ENCODE measurements at places on chromosomes 7 and 10.

DNA sequence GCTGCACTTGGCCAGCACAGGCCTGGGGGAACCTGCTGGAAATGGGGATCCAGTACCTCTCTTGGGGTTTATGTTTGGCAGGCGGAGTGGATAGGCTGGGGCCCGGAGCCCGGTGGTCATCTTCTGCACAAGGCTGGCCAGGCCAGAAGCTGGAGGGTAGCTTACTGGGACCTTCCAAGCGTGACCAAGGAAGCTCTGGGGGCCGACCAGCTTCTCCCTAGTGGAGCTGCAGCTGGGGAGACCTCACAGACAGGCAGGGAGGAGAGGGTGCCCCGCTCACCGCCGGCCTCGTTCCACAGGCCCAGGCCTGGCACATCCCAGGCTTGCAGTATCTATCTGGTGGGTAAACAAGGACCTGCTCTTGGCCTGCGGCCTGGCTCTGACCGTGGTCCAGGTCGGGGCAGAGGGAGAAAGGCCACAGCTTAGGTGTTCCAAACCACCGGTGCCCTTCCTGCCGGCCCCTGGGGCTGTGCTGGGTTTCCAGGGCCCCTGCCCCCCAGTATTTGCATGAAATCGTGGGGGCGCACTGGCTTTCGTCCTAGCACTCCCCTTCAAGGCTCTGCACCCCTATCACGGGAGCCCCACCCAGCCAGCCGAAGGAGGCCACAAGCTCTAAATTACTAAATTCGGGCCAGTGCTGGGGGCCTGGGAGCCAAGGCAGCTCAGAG is 1.5 kb upstream of the ELFN1 start:
- no peak for DNase-seq

GRCh38 chr7:75033826-75034225 is 39.8 kb downstream of the RCC1L start:
- no peak for DNase-seq

GRCh38 chr7:45421806-45422205 is 152.4 kb upstream of the ADCY1 start:
- DNase-seq: no peak

DNA sequence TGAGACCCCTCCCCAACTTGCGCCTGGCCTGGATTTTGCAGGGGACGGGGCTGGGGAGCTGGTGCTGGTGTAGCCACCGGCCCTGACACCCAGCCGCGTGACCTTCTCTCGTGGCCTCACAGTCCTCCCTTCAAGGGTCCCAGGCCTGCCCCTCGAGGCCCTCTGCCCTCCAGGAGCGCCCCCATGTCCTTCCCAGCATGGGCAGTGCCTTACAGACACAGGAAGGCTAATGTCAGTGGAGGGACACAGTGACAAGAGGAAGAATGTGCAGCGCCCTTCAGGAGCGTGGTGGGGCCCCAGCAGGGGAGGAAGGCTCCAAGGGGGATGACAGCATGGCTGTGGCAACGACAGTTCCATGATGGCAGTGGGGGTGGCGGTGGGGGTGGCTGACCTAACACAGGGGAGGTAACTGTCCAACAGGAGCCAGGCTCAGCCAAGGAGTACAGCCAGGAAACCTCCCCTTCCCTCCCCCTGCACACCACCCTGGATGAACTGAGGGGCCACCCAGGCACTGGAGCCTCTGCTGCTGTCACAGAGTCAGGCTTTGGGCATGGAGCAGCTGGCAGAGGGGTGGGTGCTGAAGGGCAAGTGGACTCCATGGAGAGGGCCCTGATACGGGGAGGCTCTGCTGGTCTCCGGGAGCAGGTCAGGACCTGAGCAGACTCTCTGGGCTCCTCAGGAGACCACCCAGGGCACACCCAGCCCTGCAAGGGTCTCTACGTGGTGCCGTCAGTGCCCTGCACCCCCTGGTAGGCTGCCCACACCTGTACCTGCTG is 76.0 kb upstream of the RET start:
- peak; percentile 79 for DNase-seq

DNA sequence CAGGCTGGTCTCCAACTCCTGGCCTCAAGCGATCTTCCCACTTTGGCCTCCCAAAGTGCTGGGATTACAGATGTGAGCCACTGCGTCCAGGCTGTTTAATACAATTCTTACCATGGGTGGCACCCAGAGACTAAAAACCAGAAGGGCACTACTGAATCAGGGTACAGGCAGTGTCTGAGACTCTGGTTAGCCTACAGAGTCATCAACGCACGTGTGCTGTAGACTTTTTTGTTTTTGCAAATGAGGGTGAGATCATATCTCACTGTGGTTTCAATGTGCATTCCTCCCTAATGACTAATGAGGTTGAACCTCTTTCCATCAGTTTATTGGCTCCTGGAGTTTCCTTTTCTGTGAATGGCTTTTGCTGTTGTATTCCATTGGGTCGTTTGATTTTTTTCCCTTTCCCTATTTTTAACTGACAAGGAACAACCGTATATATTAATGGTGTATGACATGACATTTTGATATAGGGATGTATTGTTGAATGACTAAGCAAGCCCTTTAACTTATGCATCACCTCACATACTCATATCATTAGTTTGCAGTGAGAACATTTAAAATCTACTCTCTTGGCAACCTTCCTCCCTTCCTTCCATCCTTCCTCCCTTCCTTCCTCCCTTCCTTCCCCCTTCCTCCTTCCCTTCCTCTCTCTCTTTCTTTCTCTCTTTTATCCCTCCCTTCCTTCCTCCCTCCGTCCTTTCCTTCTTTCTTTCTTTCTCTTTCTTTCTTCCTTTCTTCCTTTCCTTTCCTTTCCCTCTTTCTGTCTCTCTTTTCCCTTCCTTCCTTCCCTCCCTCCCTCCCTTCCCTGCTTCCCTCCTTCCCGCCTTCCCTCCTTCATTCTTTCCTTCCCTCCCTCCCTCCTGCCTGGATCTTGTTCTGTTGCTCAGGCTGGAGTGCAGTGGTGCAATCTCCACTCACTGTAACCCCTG is 9.3 kb upstream of the TMEM270 start:
- DNase-seq: no peak

DNA sequence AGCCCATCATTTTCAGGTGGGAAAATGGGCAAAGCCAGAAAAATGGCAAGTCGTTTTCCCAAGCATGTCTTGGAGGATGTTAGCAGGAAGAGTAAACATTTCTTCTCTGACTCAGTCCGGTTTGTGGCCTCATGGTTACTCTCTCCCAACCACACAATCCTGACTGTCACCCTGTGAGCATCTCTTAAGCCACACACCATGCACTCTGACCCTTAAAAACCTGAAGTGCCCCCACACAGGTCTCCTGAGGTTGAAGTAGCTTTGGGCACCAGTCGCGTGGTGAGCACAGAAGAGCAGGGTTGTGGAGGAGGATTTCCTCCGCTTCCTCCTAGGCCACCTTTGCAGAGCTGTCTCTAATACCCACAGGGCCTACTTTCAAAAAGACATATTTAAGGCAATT is 387.3 kb upstream of the NPVF start:
- DNase-seq: peak; percentile 34

DNA sequence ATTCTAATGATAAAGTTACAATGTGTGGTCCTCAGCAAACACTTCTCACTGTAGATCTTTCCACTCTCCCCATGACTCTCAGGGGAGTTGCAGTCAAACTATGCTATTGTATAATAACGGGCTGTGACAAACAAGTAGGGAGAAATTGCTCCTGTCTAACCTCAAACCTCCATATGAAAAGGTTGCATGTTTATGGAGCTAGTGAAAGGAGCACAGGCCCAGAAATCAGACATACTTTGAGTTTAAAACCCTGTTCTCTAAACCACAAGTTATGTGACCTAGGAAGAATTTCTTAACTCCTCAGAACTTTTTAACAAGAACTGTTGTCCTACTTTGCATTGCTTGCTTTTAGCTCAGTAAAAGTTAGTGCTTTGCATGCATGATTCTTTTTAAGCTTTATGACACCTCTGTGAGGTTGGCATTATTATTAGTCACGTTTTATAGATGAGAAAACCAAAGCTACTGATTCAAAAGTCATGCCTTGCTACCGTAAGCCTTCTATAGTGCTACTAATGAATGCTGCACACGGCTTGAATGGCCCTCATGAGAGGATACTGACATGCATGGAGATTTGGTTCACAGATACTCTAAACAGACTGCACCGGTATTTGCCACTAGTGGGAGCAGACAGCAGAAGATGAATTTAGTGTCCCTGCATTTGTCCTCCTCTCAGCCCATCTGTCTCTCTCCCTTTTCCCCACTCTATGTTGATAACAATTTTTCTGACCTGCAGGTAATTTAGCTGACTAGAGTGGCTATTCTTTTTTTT is 129.5 kb upstream of the PCGF5 start:
- DNase-seq: peak; percentile 45

GRCh38 chr10:3631701-3632330 is 153.2 kb downstream of the KLF6 start:
- no peak for DNase-seq

- no peak for DNase-seq
These were observed 69.9 kb upstream of the SH2B2 start for GRCh38 chr7:102216573-102217314.

DNA sequence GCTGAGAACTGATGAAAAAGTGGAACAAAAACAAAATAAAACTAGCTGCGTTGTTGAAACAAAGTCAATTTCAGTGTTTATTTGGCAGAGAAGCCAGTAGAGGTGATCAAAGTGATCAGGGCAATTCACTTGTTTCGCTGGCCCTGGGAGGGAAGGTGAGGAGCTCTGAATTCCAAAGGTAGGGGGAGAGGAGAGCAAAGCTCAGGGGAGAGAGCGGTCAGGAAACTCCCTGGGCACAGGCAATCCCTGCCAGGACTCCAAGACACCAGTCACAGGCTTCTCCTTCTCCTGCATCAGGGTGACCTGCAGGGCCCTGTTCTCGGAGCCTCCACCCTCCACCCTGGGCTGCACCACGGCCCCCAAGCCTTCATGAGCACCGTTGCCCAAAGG is 6.8 kb upstream of the KIAA1217 start:
- DNase-seq: no peak

DNA sequence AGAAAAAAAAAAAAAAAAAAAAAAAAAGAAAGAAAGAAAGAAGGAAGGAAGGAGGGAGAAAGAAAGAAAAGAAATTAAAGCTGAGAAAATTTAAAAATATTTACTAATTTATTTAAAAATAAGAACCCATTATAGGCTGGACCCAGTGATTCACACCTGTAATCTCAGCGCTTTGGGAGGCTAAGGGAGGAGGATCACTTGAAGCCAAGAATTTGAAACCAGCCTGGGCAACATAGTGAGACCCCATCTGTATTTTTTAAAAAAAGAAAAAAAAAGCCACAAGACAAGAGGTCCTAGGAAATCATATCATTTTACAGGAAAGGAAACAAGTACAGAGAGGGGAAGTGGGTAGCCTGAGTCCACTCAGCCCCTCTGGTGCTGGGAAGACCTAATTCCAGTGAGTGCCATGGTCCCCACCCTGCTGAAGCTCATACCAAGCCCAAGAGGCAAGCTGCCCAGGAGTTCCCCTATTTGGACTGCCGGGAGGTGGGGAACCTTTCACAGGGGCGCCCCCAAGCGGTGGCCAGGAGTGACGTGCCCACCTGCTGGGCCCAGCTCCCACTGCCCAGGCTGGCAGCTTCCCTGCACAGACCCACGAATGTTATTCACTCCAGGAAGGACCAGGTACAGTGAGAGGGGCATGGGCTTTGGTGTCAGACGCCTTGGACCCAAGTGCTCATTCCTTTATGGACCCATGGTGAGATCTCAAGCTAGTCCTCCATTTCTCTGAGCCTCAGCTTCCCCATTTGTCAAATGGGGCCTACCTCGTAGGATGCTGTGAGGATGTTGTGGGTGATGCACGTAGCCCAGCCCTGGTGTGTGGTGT is 133.6 kb downstream of the ZMIZ1 start:
- no peak for DNase-seq

DNA sequence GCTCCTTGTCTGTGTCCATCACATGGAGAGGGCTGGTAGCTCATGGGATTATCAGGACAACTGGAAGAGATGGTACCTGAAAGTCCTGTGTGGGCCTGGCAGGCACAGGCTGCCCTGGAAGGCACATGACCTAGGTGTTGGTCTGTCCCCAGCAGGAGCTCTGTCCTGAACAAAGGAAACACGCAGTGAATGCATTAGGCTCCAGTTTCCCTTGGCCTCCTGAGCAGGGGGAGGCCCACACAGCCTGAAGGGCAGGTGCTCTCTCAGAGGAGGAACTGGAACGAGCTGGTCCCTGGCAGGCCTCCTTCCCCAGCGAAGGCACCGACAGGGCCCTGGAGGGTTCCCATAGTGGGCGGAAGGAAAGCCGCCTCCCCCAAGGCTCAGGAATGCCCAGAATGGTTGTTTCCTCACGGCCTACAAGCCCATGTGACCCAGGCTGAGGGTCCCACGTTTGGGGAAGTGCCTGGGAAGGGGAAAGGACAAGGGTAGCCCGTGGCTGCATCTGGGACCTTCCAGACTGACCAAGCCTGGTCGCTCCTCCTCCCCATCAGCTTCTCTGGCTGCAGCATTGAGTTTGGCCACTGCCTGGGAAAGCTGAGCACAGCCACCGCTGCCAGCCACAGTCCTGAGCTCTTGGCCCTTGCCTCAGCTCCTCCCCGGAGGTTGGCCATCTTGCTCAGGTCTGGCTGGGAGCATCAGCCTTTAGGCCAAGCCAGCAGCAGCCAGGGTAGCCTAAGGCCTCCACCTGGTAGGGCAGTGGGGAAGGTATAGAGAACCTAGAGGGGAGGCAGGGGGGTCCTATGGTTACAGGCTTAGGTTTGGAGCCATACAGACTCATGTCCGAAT is 21.8 kb downstream of the CXCL12 start:
- no peak for DNase-seq

DNA sequence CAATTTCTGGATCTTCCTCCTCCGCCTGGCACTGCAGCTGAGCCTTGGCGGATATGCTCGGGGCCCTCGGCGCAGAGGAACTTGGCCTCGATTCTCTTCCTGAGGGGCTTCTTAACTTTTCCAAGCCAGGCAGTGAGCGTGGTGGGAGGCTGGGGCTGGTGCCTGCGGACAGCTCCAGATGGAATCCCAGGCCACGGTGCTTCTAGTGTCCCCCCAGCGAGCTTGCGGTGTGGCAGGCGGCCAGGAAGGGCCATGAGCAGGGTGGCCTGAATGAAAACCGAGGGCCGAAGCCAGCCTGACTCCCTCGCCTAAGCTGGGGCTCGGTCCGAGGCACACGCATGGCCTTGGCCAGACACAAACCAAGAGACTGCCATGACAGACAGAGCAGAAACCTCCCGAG is 31.3 kb downstream of the RCC1L start:
- no peak for DNase-seq

DNA sequence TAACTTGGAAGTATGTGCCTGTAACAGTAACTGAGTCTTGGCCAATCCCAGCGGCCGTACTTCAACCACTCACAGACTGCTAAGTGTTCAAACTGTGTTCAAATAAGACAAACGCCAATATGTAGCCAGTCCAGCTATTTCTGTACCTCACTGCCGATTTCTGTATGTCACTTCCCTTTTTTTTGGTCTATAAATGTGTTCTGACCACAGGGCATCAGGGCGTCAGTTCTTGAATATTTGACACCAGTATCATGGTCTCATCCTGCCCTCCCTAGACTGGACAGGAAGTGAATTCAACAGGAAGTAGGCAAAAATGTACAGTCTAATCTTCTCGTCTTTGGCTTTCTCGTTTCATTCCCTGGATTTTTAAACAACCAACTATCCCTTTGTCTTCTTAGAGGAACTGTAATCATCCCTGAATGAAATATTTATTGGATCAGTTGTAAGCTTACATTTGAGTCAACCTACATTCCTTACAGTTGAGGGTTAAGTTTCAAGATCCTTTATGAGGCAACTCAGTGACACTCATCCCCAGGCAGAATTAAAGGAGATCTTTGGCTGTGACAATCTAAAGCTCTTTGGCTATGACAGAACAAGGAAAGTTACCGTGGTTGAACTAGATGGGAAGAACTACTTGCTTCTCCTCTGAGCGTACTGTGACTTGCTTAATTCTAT is 232.7 kb downstream of the NSUN6 start:
- peak; percentile 75 for DNase-seq
